ENCODE measurements at places on chromosomes 5 and 9. TPM values are rescaled to one million over a fixed set of nuclear protein-coding genes. Genes with fewer than 3 reads are reported as not detected.

Gene IL9
- not detected for total RNA-seq

Gene MARVELD2
- 0.28 TPM for total RNA-seq

Gene PCDHA7
- 0.36 TPM for total RNA-seq

Gene HTR4
- 1.7 TPM for total RNA-seq

Gene PCDH12
- total RNA-seq, result 3.3 TPM

Measured in sigmoid colon (tissue), 7 donors.